ELR (cell line): ENCODE measurements at places on chromosomes 2 and 18.

DNA sequence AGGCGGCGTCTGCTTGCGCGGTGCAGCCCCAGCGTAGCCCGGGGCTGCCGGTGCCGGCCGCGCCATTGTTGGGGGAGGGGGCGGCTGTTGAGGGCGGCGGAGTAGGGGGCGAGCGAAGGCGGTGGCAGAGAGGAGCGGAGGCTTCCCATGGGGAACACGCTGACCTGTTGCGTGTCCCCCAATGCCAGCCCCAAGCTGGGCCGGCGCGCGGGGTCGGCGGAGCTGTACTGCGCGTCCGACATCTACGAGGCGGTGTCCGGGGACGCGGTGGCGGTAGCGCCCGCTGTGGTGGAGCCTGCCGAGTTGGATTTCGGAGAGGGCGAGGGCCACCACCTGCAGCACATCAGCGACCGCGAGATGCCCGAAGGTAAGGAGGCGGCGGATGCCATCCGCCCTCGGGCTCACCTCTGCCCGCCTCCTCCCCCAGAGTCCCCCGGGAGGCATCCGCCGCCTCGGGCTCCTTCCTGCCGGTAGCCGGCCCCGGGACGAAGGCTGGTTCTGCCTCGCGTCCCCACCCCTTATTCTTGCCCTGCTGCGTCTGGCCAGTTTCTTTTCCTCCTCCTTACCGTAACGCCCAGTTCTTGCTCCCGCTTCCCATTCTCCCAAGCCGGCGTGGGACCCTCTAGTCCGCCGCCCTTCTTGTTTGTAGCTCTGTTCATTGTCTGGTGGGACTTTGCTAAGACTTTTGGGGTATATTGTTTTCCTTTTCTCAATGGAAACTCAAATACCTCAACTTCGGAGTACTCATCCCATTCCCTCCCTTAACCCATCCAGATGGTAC is 500 bp downstream of the CCNYL1 start:
- peak; percentile 62 for DNase-seq

DNA sequence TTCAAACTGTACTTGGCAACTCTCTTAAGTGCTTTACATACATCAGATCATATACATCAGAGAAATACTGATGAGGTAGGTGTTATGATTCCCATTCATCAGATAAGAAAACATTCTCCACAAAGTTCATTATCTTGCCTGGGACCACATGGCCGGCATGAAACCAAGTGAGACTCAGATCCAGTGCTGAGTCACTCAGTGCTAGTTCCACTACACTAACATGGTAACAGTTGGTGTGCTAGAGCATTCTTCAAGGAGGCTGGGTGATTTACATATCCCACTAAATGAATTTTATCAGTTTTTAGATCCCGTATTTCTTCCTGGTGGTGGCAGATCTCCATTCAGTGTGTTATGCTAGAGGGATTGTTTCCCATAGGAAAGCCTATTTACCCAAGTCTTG is 772.0 kb downstream of the CNTNAP5 start:
- DNase-seq: no peak

DNA sequence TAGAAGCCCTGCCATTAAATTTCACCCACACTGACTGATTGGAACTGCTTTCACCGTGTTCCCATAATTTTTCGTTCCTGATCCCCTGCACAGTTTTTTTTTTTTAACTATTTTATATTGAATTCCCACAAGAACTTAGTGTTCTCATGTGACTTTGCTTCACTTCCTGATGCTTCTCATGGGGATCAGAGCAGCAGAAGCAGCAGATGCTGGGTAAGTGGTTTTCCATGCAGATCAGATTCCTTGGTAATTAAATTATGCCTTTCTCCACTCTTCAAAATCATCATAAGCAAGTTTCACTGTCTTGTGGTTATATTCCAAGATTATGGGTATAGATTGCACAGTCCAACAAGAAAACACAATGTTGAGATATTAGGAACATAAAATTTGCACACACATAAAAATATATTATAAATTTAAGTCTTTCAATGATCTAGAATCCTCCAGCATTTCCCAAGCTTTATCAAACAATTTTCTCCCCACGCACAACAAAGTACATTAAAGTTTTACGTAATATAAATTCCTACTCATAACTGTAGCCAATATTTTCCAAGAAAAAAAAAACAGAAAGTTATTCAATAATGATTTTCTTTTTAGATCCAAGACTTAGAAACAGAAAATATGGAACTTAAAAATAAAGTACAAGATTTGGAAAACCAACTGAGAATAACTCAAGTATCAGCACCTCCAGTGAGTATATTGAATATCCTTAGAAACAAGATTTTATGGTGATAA is 277.9 kb downstream of the GULP1 start:
- no peak for DNase-seq

DNA sequence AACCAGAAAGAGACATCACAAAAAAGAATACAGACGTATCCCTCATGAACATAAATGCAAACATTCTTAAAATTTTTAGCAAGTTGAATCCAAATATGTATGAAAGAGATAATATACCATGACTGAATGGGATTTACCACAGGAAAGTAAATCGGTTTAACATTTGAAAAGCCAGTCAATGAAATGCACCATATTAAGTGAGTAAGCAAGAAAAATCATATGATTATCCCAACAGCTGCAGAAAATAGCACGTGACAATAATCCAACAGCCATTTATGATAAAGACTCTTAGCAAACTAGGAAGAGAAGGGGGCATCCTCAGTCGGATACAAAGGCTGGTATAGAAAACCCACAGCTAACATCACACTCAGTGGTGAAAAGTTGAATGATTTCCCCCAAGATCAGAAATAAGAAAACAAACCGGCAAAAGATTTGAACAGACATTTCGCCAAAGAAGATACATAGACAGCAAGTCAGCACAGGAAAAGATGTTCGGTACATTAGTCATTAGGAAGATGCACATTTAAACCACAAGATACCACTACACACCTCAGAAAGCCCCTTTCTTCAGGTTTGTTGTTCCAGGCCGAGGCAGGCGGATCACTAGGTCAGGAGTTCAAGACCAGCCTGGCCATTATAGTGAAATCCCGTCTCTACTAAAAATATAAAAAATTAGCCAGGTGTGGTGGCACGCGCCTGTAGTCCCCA is 144.3 kb downstream of the INHBB start:
- DNase-seq: no peak
